Keratinocyte (primary cell): ENCODE measurements at places on chromosomes 1 and 21.

GRCh38 chr1:118339400-118340124 is 154.5 kb upstream of the SPAG17 start:
- peak; percentile 50 for DNase-seq

DNA sequence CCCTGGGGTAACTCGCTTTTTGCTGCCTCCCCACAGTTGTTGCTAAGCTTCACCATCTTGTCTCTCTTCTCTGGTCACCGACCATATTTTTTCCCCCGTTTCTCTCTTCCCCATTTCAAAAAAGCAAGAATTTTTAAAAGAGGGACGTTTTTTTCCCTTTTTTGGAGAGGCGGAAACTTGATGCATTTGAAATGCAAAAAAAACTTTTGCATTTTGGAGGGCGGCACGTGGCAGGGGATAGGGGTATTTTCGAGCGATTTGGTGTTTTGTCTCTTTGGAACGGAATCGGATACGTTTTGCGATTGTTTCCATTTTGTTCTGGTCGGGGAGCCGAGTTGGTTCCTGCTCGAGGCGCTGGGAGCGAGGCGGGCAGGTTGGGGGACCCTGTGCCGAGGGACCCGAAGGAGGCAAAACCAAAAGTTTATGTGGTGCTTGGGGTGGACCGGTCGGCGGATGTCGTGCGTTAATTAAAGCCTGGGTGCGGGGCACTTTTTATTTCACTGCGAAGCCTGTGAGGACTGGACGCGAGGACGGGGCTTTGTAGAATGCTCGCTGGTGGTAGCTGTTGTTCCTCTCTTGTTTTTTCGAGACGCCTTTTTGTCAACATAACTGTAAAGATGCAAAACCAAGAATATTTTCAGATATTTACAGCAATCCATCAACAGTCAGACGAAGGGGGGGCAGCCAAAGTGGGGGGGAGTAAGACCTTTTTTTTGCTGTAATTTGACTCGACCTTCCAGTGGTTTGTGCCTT is 884 bp downstream of the H3-3A start:
- no peak for DNase-seq

DNA sequence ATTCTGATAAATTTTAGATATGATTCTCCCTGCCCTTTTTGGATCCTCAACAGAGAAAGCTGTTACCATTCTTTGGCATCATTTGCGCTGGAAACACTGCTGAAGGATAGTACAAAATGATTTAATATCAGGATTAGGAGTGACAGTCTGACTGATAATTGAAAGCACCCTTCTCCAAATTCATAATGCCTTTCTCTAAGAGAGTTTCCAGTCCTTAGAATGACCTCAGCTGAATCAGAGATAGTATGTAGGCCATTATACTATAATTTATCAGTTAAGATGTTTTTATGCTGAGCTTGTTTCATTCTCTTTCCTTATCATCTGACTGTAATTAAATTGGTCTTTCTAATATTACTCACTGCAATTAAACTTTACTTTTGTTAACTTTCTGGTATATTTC is 166.7 kb downstream of the ZNF326 start:
- DNase-seq = no peak

DNA sequence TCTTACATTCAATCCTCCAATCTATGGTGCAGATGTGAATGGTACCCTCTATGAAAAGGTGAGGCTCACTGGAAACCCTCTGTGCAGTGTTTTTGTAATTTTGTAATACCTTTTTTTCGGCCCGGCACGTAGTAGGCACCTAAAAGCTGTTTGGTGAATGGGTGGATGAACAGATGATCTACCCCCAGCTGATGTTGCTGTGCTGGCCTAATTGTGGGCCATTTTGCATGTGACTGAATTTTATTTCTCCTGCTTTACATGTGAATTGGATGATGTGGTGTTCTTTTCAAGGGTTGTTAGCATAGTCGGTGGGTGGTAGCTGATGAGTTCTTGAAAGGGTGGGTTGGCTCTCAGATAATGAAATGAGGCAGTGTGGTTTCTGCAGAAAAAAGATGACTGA is 10.4 kb downstream of the KDM4A start:
- DNase-seq = no peak

DNA sequence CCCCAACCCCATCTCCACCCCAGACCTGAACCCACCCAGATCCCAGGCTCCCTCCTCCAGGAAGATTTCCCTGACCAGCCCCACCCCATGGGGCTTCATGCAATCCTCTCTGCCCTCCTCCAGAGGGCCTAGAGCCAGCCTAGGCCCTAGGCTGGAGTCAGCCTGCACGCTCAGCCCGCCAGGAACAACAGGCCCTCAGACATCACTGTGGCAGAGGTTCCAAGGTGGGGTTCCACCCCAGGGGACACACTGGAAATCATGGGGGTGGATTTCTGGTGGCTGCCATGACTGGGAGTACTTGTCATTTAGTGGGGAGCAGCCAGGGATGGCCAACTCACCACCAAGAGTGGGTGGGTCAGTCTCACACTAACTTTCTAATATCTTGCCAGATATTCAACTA is 122.0 kb downstream of the GLIS1 start:
- no peak for DNase-seq

DNA sequence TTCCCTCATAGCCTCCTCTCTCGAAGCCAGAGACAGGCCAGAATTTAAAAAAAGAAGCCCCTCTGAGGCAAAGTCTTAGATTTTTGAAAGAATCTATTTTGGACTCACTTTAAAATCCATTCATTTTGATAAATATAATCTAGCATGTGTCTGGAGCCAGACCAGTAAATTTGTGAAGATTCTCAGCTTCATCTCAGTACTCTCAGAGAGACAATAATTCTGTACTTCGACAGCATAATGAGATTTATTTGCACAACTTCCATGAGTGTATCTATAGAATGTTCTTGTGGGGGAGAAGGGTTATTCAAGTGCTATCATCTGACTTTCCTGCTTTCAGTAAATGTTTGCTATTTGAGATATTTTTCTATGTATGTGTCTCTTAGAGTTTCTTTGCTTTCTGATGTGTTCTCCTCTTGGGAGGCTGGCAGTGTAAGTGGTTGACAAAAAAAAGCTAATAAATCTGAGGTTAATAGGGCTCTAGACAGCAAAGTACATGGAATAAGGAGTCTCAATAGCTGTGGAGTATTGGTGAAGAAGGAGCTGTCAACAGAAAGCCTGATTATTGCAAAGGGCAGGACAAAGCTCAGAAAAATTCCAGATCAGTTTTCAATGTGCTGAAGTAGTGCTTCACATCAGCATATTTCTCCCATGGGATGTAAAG is 223.0 kb downstream of the PTBP2 start:
- DNase-seq = no peak

DNA sequence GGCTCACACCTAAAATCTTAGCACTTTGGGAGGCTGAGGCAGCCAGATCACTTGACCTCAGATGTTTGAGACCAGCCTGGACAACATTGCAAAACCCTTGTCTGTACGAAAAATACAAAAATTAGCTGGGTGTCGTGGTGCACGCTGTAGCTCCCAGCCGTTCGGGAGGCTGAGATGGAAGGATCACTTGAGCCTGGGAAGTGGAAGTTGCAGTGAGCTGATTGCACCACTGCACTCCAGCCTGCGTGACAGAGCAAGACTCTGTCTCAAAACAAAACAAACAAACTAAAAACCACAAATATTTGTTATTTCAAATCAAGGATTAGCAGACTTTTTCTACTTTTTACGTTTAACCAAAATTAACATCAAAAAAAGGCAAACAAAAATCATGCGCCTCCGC is 31.3 kb downstream of the INKA2 start:
- no peak for DNase-seq

DNA sequence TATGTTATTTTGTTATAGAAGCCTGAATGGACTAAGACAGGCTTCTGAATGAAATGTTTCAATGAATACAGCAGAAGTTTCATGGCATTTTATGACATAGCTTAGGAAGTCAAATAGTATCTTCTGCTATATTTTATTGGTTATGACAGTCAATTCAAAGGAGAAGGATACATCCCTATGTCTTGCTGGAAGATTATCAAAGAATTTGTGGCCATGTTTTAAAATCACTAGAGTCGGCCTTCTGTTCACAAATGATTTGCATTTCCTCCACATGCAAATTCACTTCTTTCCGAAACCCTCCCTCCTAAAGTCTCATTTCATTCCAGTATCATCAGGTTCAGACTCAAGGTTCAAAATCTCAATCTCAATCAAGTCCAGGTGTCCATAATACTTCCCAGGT is 679.2 kb upstream of the ADAMTS5 start:
- no peak for DNase-seq

GRCh38 chr1:177897281-177897997 is 72.4 kb downstream of the SEC16B start:
- DNase-seq = no peak

GRCh38 chr1:46019348-46019747 is 113.1 kb downstream of the PIK3R3 start:
- DNase-seq = no peak

DNA sequence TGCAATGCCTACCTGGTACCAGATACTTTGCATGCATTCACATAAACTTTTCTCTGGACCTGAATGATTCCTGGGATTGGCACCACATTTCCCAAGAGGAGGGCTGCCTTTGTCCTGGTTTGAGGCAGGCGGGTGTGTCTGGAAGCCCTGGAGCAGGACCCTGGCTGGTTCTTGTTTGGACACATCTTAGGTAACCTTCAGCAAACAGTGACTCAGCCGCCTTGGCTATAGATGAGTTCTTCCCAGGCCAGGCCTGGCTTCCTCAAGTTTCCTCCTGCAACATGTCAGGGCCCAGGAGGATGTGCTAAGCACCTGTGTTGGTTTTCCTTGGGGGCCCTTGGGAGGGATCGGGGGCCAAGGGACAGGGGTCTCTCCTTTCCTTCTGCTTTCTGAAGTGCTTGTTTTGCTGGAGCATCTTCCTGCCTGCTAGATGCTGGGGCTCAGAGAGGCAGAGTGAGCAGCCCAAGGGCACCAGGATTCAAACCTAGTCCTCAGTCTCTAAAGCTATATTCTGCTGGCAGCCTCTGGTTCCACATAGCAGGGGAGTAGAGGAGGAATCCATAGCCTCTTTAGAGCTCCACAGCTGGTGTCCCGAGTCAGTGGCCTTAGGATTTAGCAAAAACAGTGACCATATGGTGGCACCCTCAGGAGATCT is 38.2 kb downstream of the PAX7 start:
- DNase-seq = peak; percentile 65

GRCh38 chr1:214123061-214123784 is 135.4 kb downstream of the PROX1 start:
- DNase-seq = no peak

GRCh38 chr21:26100573-26100972 is 70.0 kb downstream of the APP start:
- no peak for DNase-seq

DNA sequence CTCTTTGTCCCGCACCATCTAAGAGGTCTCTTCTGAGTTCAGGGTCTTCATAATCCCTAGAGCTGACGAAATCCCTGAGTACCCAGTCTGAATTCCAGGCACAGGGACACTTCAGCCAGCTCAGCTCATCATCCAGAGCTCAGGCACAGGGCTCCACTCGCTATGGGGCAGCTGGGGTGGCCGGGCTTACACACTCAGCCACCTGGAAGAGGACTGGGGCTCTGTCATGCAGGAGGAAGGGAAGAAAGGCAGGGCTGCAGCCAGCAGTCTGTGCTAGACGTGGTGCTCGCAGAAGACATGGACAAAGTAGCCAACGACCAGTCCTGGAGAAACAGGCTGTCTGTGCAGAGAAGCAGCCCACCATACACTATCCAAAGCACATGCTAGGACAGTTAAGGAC is 88.5 kb downstream of the POFUT2 start:
- no peak for DNase-seq

DNA sequence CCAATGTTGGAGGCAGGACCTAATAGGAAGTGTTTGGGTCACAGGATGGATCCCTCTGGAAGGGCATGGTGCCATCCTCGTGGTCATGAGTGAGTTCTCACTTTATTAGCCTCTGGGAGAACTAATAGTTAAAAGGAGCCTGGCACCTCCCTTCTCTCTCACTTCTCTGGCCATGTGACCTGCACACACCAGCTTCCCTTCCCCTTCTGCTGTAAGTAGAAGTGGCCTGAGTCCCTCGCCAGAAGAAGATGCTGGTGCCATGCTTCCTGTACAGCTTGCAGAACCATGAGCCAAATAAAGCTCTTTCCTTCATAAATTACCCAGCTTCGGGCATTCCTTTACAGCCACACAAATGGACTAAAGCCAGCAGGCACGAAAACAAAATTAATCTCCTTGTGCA is 23.6 kb downstream of the ACOT7 start:
- no peak for DNase-seq

- DNase-seq = no peak
These were observed 1.5 kb upstream of the SLC25A24 start for GRCh38 chr1:108201687-108202086.

DNA sequence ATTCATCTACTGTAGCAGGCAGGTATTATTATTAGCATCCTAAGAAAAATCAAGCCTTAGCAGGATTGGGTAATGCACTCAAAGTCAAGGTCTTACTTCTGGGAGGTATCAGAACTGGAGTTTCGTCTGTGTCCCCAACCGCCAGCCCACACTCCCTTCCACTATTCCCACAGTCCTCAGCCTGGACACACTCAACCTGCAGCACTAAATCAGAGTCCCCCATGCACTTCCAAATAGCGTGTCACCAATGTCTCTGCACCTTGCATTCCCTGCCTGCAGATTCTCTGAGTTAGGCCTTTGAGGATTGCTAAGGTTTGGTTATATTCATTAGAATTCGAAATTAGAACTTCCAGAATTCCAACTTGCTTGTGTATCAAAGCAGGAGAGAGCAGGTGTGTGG is 3.9 kb downstream of the LYPD8 start:
- DNase-seq = no peak

GRCh38 chr1:227953022-227953412 is 5.3 kb upstream of the WNT9A start:
- no peak for DNase-seq

- no peak for DNase-seq
These were observed 116.1 kb downstream of the DMRTB1 start for GRCh38 chr1:53575141-53575954.

GRCh38 chr21:37562920-37563640 is 196.5 kb downstream of the DYRK1A start:
- no peak for DNase-seq

GRCh38 chr1:31238612-31238985 is 1.1 kb downstream of the NKAIN1 start:
- DNase-seq = no peak

DNA sequence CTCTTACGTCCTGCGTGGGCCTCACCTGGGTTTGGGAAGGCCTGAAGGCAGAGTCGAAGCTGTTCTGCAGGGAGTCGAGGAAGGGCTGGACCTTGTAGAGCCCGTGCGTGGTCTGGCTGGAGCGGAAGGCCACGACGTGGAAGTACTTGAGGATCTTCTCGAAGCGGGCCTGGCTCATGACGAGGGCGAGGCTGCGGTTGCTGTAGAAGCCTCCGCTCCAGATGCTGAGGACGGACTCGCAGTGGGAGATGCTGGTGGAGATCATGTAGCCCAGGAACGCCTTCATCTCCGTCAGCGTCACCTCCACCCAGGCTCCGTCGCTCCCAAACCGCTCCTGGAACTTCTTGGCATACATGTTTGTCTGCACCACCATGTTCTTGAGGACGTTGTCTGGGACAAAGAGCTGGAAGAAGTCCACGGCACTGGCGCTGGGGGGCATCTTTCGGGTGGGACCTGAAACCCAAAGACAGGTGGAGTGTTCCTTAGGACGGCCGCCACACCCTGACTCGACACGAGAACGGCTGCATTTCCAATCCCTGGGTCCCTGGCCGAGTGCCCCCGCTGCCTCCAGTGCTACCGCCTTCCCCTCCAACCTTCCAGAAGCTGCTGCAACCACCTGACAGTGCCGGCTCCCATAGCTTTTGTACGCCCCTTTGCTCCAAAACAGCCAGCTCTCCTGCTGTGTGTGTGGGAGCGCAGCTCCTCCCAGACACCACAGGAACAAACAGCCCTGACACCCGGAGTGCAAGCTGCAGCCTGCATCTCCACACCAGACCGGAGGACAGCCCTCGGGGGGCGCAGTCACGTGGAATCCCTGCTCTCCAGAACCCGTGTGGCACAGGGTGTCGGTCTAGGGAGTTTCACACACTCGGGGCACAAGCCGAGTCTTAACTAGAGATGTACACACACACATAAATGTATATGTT is 69.0 kb downstream of the PGBD5 start:
- no peak for DNase-seq
